Cardiac muscle cell (in vitro differentiated cells and primary cell): ENCODE measurements at places on chromosomes 2 and 18. TPM values are rescaled to one million over a fixed set of nuclear protein-coding genes. Genes with fewer than 3 reads are reported as not detected.
A peak's percentile ranks its signal among the peaks of the same experiment; 100 is the strongest.

DNA sequence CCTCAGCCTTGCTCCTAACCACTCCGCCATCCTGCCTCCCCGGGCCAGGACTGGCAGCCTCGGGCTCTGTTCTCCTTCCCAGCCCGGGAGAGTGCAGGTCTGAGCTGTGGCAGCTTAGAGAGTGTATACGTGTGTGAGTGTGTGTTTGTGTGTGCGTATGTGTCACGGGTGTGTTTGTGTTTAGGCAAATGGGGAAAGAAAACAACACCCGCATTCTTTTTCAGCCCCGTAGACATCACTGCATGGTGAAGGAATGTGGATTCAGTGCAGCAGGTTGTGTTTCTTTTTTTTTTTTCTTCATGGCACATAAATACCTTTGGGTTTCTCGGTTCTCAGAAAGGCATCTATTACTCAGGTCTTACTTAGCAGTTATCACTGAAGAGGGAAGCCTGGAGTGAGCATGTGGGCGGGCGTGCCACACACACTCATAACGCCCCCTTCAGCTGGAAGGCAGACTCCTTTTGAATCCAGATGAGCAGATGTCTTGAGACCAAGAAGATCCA is 44.2 kb downstream of the GLI2 start:
- DNase-seq = peak; percentile 42

DNA sequence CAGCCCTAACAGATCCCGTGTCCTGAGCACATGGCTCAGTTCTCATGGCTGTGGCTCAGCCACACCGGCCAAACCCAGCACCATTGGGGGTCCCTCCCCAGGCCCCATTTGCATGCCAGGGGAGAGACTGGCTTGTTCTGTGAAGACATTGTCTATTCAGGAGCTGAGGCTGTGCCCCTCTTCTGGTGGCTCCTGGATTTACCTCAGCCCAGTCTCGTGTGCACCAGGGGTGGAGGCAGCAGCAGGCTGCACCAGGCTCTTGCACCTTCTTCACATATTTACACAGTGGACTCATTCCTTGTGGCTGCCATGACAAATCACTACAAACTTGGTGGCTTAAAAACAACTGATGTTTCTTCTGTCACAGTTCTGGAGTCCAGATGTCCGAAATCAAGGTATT is 92.4 kb upstream of the ITGA6 start:
- DNase-seq = no peak

SPEG gene
- 275 and 292 TPM in 2 replicates for total RNA-seq

- no peak for DNase-seq
These were observed 439.4 kb upstream of the CDH19 start for GRCh38 chr18:67043276-67043675.

DNA sequence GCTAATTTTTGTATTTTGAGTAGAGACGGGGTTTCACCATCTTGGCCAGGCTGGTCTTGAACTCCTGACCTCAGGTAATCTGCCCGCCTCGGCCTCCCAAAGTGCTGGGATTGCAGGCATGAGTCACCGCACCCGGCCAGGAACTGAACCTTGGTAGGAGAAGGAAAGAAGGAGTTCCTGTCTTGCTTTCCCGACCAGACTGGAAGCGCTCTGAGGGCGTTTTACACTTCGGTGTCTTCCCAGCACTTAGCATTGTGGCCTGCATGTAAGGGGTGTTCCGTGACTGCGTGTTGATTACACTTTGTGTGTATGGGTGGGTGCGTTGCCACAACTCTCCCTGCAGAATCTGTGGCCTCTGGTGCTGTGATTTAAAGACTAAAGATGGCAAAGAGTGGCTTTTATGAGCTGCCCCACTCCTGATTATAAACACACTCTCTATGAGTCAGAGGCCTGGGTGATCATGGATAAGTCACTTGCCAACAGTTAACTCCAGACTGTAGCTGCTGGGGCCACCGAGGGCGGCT is 46.0 kb downstream of the ODC1 start:
- DNase-seq = no peak

CNNM4 gene
- total RNA-seq = 14.9 and 18.8 TPM in 2 replicates

- DNase-seq = no peak
These were observed 362.2 kb upstream of the SLC14A2 start for GRCh38 chr18:45253056-45253565.

DNA sequence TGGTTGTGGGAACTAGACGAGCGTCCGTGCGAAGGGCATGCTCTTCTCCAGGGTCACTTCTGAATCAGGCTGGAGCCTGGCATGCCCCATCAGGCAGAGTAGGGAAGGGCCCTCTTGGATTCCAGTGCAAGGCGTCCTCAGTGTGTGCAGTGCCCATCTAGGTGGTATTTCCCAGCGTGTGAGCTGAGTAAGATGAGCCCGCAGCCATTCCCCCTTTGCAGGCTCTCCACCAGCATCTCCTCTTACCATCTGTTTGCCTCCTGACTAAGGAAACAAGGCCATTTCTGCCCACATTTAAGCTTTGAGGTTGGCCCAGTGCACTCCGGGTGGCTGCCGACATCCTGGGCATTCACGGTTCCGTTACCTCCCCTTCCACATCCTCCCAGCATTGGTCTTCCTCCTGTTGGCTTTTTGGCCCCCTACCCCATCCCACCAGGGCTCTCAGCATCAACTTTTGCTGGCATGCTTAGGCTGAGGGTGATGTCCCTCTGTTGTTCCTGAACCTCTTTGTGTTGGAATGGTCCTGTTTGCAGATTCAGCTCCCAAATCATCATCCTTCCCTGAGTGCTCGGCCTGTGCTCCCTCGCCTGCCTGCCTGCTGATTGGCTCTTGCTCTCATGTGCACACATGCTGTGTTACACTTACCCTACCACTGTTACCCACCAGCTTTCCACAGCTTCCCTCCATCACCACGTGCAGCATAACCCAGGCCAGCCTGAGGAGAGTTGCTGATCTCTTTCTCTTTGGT is 11.8 kb downstream of the CEP68 start:
- DNase-seq = no peak

GRCh38 chr2:97718942-97719341 is 5.6 kb downstream of the ZAP70 start:
- no peak for DNase-seq

GRCh38 chr2:100865816-100866460 is 46.0 kb downstream of the NPAS2 start:
- DNase-seq = peak; percentile 51

ANKRD30BL gene
- 0.14 and 0.71 TPM in 2 replicates for total RNA-seq
